ENCODE measurements at places on chromosomes 16 and 17.

DNA sequence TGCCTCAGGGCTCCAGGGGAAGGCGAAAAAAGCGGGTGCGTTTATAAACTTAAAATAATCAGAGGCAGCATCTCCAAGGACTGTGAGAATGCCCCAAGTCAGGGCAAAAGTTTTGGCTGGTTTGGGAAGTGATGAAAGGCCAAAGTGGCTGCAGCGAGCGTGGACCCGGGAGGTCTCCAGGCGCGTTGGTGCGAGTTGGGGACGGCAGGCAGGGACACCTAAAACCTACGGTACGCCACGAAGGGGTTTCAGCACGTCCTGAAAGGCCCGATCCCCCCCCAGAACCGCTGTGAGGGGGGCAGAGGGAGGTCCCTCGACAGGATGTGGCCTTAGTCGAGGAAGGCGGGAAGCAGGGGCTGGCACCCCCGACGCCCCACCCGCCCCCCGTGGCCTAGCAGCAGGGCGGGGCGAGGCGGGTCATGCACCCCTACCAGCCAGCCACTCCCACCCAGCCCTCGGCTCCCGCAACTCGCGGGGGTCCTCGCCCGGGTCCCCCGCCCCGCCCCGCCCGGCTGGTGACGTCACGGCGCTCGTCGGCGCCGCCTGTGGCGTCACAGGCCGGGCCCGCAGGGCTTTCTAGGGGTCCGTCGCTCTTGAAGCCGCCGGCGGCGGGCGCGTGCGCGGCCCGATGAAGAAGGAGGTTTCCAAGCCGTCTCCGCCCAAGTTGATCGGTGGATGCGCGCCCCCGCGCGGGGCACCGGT, at the start of gene MYCBPAP:
Gene MYCBPAP (plus strand): TSS at position 569 of the 702 bp plus-strand sequence. CDS start 236 bp downstream, outside the sequence.
- peak; percentile 48 for DNase-seq

GRCh38 chr16:74743045-74743667, 31.5 kb downstream of the FA2H start:
- no peak for DNase-seq

- no peak for DNase-seq
These were observed 14.0 kb downstream of the SLFN11 start for GRCh38 chr17:35359398-35359797.

DNA sequence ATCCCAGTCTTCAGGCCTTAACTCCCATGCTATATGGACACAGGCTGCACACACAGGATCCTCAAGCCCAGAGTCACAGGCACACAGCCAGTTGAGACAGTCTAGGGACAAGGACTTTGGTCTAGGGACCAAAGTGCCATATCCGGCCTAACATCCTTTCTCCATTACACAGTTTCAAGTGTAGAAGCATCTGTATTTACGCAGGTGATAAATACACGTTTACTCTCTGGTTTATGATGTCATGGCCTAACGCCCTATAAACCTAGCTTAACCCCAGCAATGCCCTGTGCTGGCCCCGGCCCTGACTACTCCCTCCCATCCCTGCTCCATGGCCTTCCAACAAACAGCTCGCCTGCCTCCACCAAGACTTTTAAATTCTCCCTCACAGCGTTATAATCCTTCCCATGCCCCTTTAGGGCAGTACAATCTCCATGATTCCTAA, 17.1 kb downstream of the CUEDC1 start:
- DNase-seq = no peak

DNA sequence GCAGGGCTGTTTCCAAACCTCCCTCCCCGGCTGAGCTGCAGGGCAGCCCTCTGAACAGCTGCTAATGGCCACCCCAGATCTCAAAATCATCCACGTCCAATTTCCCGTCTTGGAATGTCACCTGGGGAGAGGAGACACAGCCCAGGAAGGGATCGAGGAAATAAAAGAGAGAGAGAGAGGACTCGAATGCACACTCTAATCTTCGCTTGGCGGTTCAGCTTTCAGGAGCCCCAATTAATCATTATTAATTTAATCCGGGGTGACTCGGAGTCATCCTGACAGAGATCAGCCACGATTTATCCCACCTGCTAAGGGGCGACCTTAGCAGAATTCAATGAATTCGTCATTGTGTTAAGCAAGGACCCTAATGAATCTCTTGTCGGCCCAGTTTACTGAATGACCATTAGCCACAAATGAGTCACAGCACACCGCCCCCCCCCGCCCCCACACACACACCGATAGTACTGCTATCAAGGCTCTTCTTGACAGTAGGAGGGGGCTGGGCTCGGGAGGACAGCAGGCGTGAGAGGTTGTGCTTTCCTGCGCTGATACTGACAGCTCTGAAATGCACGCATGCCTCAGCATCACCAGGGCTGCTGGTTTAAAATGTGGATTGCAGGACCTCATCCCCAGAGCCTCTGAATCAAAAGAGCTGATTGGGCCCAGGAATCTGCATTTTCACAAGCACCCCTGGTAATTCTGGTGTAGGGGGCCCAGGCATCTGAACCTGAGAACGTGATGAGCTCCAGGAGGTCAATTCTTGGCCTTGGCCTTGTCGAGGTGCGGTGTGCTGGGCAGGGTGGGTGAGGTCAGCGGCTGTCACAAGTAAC, 190.0 kb upstream of the CIBAR2 start:
- no peak for DNase-seq

GRCh38 chr17:64020056-64020766, at the start of gene ICAM2:
ICAM2 (minus strand) TSS chr17:64020633; CDS start chr17:64006691, 13,942 bp downstream.
- no peak for DNase-seq

- no peak for DNase-seq
These were observed 1.0 kb upstream of the HSBP1 start for GRCh38 chr16:83806731-83807130.

DNA sequence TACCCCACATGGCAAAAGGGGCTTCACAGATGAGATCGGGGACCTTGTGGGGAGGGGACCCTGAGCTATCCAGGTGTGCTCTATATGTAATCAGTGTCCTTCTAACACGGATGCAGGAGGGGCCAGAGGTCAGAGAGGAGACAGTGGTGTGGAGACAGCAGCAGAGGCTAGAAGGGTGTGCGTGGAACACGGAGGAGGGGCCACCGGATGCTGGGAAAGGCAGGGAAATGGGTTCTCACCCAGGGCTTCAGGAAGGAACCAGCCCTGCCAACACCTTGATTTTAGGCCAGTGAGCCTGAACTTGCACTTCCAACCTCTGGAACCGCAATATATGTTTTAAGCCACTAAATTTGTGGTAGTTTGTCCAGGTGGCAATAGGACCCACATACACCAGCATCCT, 4.6 kb upstream of the SLC38A8 start:
- DNase-seq = no peak

DNA sequence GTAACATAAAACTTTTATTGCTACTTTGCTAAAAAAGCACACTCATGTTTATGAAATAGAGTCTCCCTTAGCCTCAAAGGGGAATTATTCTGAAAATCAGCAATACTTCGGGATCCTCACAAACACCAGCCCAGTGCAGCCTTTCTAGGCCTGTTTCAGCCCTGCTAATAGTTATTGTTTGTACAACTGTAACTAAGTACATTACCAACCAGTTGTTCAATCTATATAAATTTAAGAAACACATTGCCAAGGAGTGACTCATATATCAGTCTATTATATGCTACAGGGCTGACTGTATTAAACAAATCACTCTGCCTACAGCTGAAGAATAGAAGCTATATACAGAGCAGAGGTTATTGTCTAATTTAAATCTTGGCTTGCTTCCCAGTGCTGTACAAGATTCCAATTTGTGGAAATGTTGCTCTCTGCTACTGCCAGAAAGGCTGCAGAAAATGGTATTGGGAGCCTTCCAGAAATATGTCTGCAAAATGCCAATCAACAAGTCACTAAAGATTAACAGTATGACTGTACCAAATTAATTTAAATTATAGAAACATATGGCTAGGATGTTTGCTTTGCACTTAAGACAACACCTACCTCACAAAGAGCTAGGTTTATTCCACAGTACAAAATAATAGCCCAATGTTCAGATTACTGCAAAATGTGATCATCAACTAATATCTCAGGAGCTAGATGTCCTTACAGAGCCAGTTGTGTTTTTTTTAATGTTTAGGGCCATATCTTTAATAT, 49.7 kb downstream of the TOX3 start:
- peak; percentile 92 for DNase-seq

- DNase-seq = no peak
These were observed 20.8 kb upstream of the MMD start for GRCh38 chr17:55442462-55442861.

- DNase-seq = peak; percentile 48
These were observed 6.7 kb downstream of the CAMTA2 start for GRCh38 chr17:4980644-4981216.

DNA sequence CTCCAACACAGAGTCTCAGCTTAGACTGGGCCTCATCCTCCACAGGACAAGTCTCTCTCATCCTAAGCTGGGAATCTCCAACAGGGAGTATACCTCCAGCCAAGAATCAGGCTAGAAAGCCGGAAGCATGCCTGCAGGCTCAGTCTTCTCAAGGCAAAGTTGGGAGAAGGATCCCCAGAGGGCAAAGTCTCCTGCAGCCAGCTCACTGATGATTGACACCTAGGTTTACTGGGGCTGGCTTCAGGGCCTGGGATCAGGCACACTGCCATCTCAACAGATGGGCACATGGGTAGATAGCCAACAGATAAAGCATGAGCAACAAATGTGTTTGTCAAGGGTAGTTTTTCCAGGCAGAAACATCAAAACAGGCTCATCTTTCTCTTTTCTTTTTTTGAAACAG, 56.1 kb upstream of the TOX3 start:
- DNase-seq = no peak
